ENCODE measurements at places on chromosomes 12 and 14.

- DNase-seq, result no peak
Measured at GRCh38 chr12:70154960-70155589, 88.2 kb upstream of the CNOT2 start.

DNA sequence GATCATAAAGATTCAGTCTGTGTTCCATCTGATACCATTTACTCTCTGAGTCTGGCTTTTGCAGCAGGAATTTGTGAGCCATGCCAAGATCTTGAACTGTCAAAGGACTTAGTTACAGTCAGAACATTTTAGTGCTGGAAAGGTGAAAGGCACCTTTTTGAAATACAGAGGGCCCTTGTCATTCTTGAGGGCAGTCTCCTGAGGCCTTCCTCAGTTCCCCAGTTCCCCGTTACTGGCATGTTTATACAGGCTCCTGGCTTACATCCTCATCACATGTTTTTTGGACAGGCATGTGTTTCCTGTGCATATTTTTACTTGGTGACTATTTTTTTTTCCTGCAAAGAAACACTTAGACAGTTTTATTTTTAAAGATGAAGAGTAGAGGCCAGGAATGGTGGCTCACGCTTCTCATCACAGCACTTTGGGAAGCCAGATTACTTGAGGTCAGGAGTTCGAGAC is 21.0 kb downstream of the CFAP54 start:
- DNase-seq, result peak; percentile 34

GRCh38 chr12:53502331-53502730 is 1.2 kb downstream of the TARBP2 start:
- no peak for DNase-seq

DNA sequence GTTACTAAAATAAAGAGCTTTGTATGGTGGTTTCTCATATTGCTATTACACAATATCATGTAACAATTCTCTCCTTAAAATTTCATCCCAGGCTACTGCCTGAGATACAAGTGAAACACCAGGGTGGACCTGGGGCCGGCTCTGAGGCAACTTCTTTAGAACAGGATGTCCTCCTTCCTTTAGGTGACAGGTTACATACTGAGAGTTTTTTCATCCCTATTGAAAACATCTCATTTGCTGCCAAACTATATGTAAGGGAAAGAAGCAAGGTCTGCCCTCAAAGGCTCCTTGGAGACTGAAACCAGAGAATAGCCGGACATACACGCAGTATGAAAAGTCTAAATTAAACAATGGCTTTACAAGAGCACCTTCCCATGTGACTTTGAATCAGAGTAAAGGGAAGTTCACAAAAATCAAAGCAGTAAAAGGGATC is 139.9 kb downstream of the DUSP6 start:
- no peak for DNase-seq

- peak; percentile 45 for DNase-seq
Measured at GRCh38 chr12:132460571-132460970, 29.4 kb upstream of the FBRSL1 start.

DNA sequence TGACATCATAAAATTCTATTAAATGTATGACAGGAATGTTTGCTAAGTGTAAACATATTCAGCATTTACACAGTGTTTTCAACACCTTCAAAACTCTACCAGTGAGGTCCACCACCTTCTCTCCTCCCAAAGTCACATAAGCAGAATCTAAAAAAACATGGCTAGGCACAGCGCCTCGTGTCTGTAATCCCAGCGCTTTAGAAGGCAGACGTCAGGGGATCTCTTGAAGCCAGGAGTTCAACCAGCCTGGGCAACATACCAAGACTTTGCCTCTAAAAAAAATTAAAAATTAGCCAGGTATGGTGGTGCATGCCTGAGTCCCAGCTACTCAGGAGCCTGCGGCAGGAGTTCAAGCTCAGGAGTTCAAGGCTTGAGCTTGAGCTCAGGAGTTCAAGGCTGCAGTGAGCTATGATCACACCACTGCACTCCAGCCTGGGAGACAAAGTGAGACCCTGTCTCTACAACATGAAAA is 30.0 kb downstream of the NUMB start:
- no peak for DNase-seq

DNA sequence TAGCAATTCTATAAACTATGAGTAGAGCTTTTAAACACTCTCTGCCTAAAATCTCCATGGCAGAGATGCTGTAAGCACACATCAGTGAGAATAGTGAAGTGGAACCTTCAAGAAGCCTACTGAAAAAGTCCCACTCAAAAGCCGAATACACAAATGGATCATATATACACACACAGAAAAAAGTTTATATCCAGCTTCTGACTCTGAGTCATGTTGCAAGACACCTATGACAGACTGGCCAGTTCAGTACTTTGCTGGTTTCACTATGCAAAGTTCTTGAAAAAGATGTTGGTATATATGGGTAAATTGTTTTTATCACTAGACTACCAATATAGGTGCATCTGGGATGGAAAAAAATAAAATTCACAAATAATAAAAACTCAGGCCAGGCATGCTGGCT is 126.1 kb downstream of the KCNK10 start:
- DNase-seq, result no peak

- DNase-seq, result peak; percentile 97
Measured at GRCh38 chr14:29144621-29145020, 378.0 kb downstream of the FOXG1 start.

DNA sequence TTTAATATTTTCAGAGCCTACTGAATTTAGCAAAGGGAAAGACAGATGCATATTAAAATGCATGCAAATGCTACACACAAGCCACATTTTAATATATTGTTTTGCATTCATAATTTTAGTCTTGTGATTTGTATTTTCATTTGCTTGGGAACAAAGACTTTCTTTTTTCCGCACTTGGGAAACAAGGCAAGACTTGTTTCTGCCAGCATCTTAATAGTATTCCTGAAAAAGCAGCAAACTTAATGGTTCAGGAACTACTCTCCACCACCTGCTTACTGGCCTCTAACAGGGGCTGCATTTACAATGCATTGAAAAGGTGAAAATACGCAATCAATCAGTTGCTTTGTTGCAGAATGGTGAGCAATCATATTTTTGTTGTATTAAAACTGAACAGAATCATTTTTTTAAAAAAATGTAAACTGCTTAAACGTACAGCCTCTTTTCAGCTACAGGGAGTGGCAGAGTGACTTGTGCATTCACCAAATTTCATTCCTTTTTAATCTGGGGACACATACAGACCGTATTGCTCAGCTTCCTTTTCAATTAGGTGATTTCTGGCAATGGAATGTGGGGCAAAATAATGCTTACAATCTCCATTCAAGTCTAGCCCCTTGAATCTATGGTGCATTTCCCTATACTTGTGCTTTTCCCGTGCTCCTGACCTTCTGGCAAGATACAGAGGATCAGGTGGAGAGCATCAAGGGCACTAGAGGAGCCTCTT is 144.1 kb upstream of the BTG1 start:
- DNase-seq, result peak; percentile 84

DNA sequence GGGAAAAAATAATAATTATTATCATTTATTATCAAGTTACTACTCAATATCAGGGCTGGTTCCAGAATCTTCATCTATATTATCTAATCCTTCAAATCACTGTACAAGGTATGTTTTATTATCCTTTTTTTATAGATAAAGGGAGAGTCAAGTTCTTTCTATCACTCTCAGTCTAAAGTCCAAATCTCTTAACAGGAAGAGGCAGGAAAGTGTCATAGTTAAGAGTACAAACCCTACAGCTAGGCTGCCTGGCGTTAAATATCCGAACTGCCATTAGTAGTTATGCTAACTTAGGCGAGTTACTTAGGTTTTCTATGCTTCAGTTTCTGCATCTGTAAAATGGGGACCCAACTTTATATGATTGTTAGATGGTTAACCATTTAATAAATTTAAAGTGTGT is 99.4 kb upstream of the CCDC91 start:
- no peak for DNase-seq

DNA sequence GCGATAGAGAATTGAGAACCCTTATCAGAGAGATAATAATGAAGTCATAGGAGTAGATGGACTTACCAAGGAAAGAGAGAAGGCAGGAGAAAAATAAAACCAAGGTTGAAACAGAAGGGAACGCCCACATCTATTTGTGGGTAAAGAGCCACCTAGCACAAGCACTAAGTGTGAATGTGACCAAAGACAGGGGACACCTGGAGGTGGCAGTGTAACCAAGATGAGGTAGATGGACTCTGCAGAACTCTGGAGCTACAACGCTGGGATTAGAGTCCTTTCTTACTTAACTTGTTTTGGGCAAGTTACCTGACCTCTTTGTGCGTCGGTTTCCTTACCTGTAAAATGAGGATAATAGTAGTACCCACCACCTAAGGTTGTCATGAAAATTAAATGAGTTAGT is 101.9 kb downstream of the SLC5A8 start:
- DNase-seq, result no peak

GRCh38 chr14:19878029-19878642 is 3.2 kb downstream of the OR4K2 start:
- DNase-seq, result peak; percentile 11

DNA sequence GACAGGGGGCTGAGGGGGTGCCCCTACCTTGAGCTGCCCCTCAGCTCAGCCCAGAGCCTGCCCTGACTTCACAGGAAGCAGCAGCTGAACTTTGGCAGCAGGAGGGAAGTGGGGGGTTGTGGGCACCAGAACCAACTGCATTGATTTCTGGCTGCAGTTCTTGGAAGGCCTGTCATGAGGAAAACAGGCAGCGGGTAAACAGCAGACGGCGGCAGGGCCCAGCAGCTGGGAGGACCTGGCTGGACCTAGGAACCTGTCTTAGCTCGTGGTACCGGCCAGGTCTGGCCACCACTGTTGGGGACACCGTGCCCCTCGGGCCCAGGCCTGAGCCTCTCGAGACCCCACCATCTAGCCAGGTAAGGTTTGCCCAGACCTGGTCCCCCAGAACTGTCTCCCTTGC is 154.2 kb upstream of the MYL2 start:
- no peak for DNase-seq

- DNase-seq, result no peak
Measured at GRCh38 chr12:89689306-89689705, 19.3 kb downstream of the ATP2B1 start.

DNA sequence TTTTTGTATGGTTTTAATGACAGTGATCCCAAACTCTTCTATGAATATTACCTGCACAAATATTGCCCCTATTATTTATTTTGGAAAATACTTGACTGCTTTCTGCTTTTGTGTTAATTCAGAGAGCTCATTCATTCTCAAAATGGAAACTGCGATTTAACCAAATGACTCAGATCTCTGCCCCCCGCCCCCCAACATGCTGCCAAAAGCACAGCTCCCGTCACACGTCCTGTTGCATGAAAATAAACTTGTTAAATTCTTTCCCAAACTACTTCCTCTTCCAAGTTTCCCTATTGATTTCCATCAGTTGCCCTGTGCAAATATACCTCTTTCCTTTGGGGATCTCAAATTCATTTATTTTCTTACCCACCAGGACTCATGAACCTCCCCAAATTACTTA is 18.0 kb upstream of the NRDE2 start:
- DNase-seq, result no peak

GRCh38 chr14:101845896-101846295 is 84.4 kb downstream of the PPP2R5C start:
- no peak for DNase-seq

- DNase-seq, result no peak
Measured at GRCh38 chr14:96509457-96510090, 7.4 kb downstream of the PAPOLA start.

DNA sequence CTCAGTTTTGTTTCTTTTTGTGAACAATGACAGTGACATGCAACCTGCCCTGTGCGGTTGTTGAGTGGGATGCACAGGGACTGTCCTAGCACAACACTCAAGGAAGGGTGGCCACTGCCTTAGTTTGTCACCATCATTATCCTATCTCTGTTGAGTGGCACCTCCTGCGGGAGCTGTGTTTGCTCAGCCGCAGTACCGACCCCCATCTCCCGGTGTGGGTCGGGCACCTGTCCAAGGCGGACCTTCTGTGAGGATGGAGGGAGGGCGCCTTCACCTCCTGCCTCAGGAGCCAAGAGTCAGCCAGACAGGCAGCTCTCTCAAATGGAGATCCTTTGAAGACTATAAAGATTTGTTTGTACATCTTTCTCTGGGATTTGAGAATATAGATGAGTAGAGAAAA is 142.1 kb downstream of the TSPAN9 start:
- DNase-seq, result no peak

GRCh38 chr14:54792288-54792687 is 110.3 kb downstream of the GCH1 start:
- no peak for DNase-seq

GRCh38 chr14:92362781-92363235 is 39.8 kb downstream of the SLC24A4 start:
- peak; percentile 90 for DNase-seq

DNA sequence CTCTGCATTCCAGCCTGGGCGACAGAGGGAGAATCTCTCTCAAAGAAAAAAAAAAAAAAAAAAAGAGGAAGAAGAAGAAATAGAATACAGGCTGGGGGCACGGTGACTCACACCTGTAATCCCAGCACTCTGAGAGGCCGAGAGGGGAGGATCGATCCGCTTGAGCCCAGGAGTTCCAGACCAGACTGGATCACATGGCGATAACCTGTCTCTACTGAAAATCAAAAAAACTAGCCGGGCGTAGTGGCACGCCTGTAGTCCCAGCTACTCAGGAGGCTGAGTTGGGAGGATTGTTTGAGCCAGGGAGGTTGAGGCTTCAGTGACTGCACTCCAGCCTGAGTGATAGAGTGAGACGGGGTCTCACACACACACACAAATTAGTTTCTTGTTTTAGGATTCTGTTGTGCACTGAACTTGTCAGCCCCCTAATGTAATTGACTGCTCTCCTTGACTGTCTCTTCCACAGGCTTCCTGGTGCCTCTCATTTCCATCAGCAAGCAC is 963 bp upstream of the TINF2 start:
- no peak for DNase-seq

DNA sequence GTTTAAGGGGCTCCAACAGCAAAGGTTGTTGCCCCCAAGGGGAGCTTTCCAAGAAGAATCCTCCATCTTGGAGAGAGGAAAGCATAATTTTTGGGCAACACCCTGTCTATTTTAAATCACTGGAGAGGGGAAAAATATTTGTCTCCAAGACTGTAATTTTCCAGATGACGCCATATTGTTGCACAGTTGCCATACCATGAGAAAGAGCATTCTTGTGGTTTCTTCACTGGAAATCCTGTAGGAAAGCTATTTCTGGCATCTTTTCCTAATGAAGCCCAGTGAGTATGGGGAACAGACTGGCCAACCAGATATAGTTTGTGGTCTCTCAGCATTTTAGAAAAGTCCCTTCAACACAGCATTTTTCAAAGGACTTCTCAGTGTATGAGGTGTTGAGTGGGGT is 88.1 kb upstream of the MANSC4 start:
- DNase-seq, result peak; percentile 91

DNA sequence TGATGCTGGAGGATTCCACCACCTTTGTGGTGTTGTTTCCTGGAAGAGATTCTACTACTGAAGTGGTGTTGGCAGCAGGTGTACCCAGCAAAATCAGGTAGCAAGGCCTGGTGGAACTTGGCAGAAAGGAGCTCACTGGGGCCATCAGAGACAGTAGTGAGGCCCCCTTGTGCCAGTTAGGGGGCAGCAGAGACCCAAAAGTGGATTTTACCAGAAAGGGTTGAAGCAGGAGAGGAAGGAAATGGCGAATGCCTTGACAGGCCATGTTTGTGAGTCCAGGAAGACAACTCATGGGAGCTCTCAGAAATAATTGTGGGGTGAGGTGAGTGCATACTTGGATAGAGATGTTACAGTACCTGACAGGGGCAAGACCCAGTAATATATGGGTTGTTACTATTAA is 137.7 kb upstream of the FGD4 start:
- no peak for DNase-seq

Measured in GM23248 (cell line).